Stimulated activated CD4-positive, alpha-beta T cell treated with anti-CD3 and anti-CD28 coated beads, Interleukin-1b, Interleukin-23, amount 100 ng/mL, for 48 hours (primary cell): ENCODE measurements at places on chromosomes 5 and 9.

DNA sequence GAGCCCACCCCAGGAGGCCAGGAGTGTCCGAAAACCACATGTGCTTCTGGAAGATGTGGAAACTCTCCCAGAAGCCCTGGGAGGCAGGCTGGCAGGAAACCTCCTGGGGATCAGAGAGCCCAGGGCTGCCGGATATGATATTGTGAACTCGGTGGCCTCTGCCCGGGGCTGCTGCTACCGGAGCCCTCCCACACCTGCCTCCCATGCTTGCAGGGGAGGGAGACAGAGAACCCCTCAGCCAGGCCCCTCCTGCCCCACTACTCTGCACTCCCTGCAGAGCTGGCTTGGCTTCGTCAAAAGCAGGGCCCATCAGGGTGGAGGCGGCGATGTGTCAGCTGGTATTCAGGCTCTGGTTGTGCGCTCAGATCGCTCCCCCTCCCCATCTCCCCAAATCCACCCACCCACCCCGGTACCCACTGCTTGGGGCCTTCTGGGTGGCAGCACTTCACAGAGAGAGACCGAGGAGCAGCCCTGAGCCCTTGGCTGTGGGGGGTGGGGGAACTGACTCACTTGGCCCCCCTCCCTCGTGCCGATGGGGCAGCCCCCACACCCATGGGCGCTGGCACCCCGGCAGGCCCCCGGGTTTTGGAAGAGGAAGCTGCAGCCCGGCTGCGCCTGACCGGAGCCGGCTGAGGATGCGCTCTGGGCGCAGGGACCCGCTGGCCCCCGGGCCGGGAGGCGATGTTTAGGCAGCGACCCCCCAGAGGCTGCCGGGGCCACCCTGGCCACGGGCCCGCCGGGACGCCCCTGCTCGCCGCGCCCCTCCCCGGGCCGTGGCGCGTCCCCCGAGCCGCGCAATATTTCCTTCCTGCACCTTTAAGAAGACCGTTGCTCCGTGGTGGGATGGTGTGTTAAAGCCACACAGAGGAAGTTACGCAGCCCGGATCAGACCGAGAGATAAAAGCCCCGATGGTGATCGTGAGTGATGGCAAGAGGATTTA, 786 bp upstream of the NTNG2 start:
- peak; percentile 50 for DNase-seq

- no peak for DNase-seq
Observed at GRCh38 chr5:156631005-156631404, 219.1 kb upstream of the PPP1R2B start.

- DNase-seq, result no peak
Observed at GRCh38 chr5:93748875-93749397, 7.5 kb upstream of the POU5F2 start.

DNA sequence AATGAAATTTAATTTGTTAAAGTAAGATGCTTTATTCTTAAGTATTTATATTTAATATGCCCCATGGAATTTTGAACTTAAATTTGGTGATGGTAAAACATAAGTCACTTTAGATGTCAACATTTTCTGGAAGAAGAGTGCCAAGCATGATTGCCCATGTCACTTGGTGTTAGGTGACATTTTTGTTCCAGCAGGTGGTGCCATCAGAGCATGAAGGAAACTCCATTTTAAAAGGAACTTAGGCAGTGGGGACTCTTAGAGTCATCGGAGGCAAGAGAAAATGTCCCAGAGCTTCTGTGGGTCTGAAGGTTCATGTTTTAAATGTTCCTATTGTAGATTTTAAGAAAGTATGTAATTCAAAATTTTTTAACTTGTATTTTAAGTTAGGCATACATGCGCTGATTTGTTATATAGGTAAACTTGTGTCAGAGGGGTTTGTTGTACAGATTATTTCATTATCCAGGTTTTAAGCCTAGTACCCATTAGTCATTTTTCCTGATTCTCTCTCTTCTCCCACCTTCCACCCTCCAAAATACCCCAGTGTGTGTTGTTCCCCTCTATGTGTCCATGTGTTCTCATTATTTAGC, 789.3 kb downstream of the SEMA5A start:
- no peak for DNase-seq

GRCh38 chr5:34047774-34048572, 5.0 kb upstream of the C1QTNF3 start:
- no peak for DNase-seq
